Right lung (tissue), 10 donors: ENCODE measurements at places on chromosomes 1 and 21. TPM values are rescaled to one million over a fixed set of nuclear protein-coding genes. Genes with fewer than 3 reads are reported as not detected.

SPATA46 gene
- polyA plus RNA-seq = 0.32 TPM

ANKRD45 gene
- 3.2 TPM for polyA plus RNA-seq

S100A8 gene
- polyA plus RNA-seq = 22.1 TPM

NSUN4 gene
- 25.0 TPM for polyA plus RNA-seq

SMPDL3B gene
- 10.9 TPM for polyA plus RNA-seq

CXADR gene
- 28.4 TPM for polyA plus RNA-seq

LCE3E gene
- not detected for polyA plus RNA-seq

ST3GAL3 gene
- 36.3 TPM for polyA plus RNA-seq

TSPEAR gene
- polyA plus RNA-seq = 2.0 TPM

ZNF683 gene
- polyA plus RNA-seq = 0.14 TPM

NES gene
- polyA plus RNA-seq = 49.2 TPM

ZNF593OS gene
- polyA plus RNA-seq = 0.75 TPM

SAMD13 gene
- 11.3 TPM for polyA plus RNA-seq

DNALI1 gene
- polyA plus RNA-seq = 64.3 TPM

GPR25 gene
- polyA plus RNA-seq = not detected

SLC6A9 gene
- 17.1 TPM for polyA plus RNA-seq

S100A7A gene
- polyA plus RNA-seq = not detected

DYNLT4 gene
- polyA plus RNA-seq = 0.74 TPM

SLC22A15 gene
- 3.8 TPM for polyA plus RNA-seq

SIM2 gene
- 1.2 TPM for polyA plus RNA-seq

FCGR3B gene
- 0.72 TPM for polyA plus RNA-seq

CFHR3 gene
- polyA plus RNA-seq = 0.31 TPM

LRRC71 gene
- 3.6 TPM for polyA plus RNA-seq

BTBD8 gene
- polyA plus RNA-seq = 9.8 TPM

MFAP2 gene
- 418 TPM for polyA plus RNA-seq

PPIH gene
- polyA plus RNA-seq = 70.1 TPM

OR2T29 gene
- not detected for polyA plus RNA-seq

TSTD1 gene
- polyA plus RNA-seq = 49.5 TPM

OR2G6 gene
- 0.08 TPM for polyA plus RNA-seq

SUSD4 gene
- 21.7 TPM for polyA plus RNA-seq

GBP2 gene
- 4.8 TPM for polyA plus RNA-seq

SESN2 gene
- polyA plus RNA-seq = 5.0 TPM

DIPK1A gene
- 12.3 TPM for polyA plus RNA-seq

OR10Z1 gene
- polyA plus RNA-seq = 0.70 TPM

EDARADD gene
- polyA plus RNA-seq = 4.8 TPM

GPR157 gene
- polyA plus RNA-seq = 34.1 TPM

IL12RB2 gene
- polyA plus RNA-seq = 1.1 TPM

TARBP1 gene
- polyA plus RNA-seq = 108 TPM

ARID1A gene
- polyA plus RNA-seq = 78.7 TPM

THAP3 gene
- polyA plus RNA-seq = 17.8 TPM

ITLN1 gene
- polyA plus RNA-seq = 0.74 TPM

HEYL gene
- polyA plus RNA-seq = 33.1 TPM

AMPD1 gene
- 3.0 TPM for polyA plus RNA-seq

CHIA gene
- polyA plus RNA-seq = 9.0 TPM
